Activated CD4-positive, alpha-beta T cell treated with anti-CD3 and anti-CD28 coated beads, Interleukin-2, amount 10 ng/mL, durations not matched to agents 7 days and 5 days (primary cell): ENCODE measurements at places on chromosomes 4 and X.

DNA sequence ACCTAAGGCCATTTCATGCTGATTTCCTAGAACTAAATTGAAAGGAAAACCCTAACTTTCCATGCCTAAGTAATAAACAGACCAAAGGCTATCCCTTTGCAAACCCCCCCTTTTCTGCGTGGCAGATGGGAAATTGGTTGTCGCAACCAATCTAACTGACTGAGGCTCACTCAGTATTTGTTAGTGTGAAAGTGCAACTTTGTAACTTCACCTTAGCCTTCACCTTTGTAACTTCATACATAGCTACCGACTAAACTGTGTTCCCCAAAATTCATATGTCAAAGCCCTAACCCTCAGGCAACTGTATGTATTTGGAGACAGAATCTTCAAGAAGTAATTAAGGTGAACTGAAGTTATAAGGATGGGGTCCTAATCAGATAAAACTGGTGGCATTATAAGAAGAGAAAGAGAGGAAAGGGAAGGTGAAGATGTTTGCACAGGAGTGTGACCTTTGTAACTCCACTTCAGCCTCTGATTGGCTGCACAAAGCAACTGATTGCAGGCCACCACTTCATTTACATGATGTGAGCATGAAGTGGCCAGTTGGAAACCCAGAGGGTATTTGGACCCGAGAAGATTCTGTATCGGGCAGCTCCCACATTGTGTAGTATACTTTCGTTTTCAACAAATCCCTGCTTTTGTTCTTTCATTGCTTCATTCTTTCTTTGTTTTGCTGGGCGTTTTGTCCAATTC lies 4.9 kb upstream of the TMEM33 start:
- H3K4me1 ChIP-seq = peaks cover 19% of the 10 kb centered on the region
- H3K27ac ChIP-seq = no peak overlapping the region

GRCh38 chr4:149723065-149723464 lies 92.6 kb downstream of the IQCM start:
- DNase-seq = no peak
- H3K27me3 ChIP-seq = peaks cover 2% of the 10 kb centered on the region
- H3K27ac ChIP-seq = no peak overlapping the region
- no peak overlapping the region for H3K4me3 ChIP-seq
- H3K36me3 ChIP-seq = no peaks in the 10 kb centered on the region
- H3K4me1 ChIP-seq = no peaks in the 10 kb centered on the region

DNA sequence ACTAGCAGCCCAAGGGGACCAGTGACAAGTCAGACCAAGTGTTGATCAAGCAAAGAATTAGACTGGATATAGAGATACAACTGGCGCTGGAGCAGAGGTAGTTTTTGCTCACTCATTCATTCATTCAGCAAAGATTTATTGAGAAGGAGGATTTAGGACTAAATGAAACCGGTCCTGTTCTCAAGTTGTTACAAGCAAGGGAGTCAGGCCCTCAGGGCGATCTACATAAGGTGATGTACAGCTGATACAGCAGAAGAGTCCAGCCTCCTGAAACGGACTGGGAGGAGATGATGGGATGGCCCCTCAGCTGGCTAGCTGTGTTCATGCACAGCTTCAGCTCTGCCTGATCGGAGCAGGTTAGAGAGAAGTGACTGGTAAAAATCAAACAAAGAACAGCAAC lies 242.4 kb downstream of the FBXW7 start:
- H3K4me1 ChIP-seq = no peaks in the 10 kb centered on the region
- H3K36me3 ChIP-seq = no peaks in the 10 kb centered on the region
- no peak for DNase-seq

DNA sequence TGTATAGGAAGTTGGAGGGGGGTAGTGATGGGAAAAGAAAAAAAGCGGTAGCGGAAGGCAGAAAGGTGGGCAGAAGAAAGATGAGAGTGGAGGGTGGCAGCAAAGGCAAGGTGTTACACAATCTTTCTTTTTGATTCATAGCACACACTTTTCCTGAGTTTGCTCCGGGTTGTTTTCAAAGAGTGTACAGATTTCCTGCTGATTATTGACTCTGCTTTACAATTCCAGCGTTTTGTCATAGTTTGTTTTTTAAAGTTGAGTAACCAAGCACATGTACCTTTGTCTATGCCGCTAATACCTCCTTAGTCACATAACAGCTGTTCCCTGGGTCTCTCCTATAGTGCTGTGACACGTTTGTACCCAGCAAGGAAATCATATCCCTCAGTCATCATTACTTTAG lies 50.3 kb downstream of the AGA start:
- no peak for DNase-seq
- peaks cover 42% of the 10 kb centered on the region for H3K4me1 ChIP-seq
- peaks cover 8% of the 10 kb centered on the region for H3K27me3 ChIP-seq
- peaks cover 3% of the 10 kb centered on the region for H3K36me3 ChIP-seq
- no peak overlapping the region for H3K4me3 ChIP-seq
- H3K27ac ChIP-seq = no peak overlapping the region

- H3K27me3 ChIP-seq = no peaks in the 10 kb centered on the region
- H3K36me3 ChIP-seq = no peaks in the 10 kb centered on the region
- no peak overlapping the region for H3K27ac ChIP-seq
- no peaks in the 10 kb centered on the region for H3K4me1 ChIP-seq
- no peak for DNase-seq
Measured at GRCh38 chr4:93865650-93866049, 37.1 kb downstream of the ATOH1 start.

GRCh38 chr4:103307453-103308247 lies 109.5 kb upstream of the CENPE start:
- no peak overlapping the region for H3K27ac ChIP-seq
- no peaks in the 10 kb centered on the region for H3K36me3 ChIP-seq
- no peak overlapping the region for H3K4me3 ChIP-seq
- H3K4me1 ChIP-seq = no peaks in the 10 kb centered on the region

- no peak for DNase-seq
- no peaks in the 10 kb centered on the region for H3K4me1 ChIP-seq
- no peak overlapping the region for H3K27ac ChIP-seq
- no peaks in the 10 kb centered on the region for H3K36me3 ChIP-seq
- H3K4me3 ChIP-seq = no peak overlapping the region
Measured at GRCh38 chr4:182219411-182220056, 23.7 kb upstream of the TENM3 start.

GRCh38 chrX:68830419-68831404 lies 1.9 kb downstream of the EFNB1 start:
- peak overlapping the region; percentile 78 for H3K4me3 ChIP-seq
- no peak overlapping the region for H3K27ac ChIP-seq
- DNase-seq = no peak
- H3K36me3 ChIP-seq = no peaks in the 10 kb centered on the region
- H3K4me1 ChIP-seq = peaks cover 21% of the 10 kb centered on the region

DNA sequence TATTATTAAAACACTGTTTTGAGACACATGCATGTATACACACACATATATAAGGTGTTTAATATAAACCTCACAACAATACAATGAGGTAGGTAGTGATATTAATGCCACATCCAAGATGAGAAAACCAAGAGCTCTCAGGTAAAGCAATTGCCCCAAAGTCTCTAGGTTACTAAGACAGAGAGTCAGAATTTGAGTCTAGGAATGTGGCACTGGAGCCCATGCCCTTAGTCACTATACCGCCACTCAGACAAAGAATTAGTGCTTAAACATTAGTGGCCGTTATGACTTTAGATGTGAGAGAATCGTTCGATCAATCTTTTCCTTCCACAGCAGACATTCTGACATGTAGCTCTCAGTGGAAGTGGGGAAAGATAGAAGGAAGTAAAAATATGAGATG lies 108.2 kb upstream of the ACSL4 start:
- peaks cover 2% of the 10 kb centered on the region for H3K4me1 ChIP-seq
- no peaks in the 10 kb centered on the region for H3K27me3 ChIP-seq
- no peaks in the 10 kb centered on the region for H3K36me3 ChIP-seq

DNA sequence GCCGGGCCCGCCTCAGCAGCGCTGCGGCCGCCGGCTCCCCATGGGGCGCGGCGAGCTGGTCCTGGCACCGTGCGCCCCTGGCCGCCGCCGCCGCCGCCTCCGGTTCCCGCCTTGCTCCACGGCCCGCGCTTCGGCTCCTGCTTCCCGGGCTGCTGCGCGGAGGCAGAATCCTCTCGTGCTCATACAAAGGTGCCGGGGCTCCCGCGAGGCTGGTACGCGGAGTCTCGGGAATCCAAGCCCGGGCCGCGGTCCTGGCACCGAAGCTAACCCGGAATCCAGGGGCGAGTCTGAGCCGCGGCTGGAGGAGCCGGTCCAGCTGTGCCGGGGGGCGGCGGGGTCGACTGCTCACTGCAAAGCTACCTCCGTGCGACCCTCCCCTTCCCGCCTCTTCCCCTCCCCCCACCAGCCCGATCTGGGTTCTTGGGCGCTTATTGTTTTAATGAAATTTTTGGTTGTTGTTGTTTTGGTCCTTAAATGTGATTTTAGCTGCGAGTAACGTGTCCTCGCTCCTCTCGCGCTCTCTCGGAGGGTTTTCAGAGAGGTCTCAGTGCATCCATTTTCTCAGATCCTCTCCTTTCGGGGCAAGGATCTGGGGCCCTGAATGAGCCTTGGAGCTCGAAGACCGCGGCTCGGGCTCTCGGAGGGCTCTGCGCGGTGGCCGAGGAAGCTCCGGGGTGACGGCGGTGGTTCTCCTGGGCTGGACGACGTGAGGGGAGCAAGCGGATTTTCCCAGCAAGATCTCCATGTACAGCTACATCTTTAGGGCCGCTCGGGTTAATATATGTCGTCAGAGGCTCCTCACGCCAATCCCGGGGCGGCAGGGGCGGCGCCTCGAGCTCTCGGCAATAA lies at the start of gene HAND2:
TSS of gene HAND2 (minus strand) at position 753 of the 849 bp plus-strand sequence. CDS start 940 bp downstream, outside the sequence.
- peaks cover 11% of the 10 kb centered on the region for H3K4me1 ChIP-seq
- peaks cover 9% of the 10 kb centered on the region for H3K36me3 ChIP-seq
- no peak for DNase-seq
- H3K27ac ChIP-seq = peak within 1 kb of the TSS; percentile 55
- H3K4me3 ChIP-seq = peak within 1 kb of the TSS; percentile 48
- H3K27me3 ChIP-seq = peaks cover 86% of the 10 kb centered on the region

DNA sequence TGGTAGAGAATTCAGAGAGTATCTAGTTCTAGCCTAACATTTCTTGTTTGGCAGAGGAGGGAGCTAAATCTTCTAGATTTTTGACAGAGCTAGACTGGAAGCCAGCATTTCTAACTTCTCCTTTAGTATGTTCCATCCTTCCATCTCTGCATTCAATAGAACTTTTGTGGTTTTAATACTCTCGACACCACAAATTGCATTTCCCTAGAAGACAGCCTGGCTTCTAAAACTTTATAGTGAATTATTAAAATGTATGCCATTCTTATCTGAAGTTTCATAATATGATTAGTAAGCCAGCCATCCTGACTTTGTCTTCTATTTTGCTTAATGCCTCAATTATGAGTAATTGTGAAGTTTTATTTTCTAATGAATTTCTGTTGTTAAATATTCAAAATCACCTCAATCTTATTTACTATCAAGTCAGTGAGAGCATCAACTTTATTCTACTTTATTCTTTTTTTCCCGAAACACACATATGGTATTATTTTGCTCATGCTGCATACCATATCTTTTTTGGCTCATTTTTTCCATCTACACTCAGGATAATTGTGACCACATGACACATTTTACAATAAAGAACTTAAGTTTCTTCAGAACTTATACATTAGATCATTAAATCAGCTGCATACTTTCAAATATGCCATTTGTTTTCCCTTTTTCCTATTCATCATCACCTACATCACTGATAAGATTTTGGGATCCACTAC lies 30.2 kb downstream of the EDNRA start:
- H3K4me3 ChIP-seq = no peak overlapping the region
- H3K27ac ChIP-seq = no peak overlapping the region
- no peaks in the 10 kb centered on the region for H3K36me3 ChIP-seq
- no peaks in the 10 kb centered on the region for H3K4me1 ChIP-seq
